ENCODE measurements at places on chromosomes 7 and 10. TPM values are rescaled to one million over a fixed set of nuclear protein-coding genes. Genes with fewer than 3 reads are reported as not detected.

- DNase-seq: no peak
These were observed 1240.4 kb downstream of the GATA3 start for GRCh38 chr10:9294865-9295264.

DNA sequence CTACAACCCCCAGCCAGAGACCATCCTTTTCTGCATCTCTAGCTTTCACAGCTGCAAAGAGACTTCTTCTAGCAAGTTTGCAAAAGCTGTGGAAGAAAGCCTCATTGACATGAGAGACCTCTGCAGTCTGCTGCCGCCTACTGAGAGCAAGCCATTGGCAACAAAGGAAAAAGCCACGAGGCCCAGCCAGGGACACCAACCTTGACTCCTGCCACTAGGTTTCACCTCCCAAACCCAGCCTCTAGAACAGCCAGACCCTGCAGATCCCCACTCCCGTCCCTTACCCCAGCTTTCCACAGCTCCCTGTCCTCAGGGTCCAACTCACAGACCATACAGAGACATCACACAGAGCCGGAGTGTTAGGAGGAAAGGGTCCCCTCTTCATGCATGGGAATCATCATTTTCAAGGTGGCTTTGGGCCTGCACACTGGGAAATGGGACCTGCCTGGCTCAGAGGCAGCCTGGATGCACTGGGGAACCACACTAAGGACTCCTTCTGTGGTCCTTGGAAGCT, 14.6 kb upstream of the C10orf53 start:
- no peak for DNase-seq

DNA sequence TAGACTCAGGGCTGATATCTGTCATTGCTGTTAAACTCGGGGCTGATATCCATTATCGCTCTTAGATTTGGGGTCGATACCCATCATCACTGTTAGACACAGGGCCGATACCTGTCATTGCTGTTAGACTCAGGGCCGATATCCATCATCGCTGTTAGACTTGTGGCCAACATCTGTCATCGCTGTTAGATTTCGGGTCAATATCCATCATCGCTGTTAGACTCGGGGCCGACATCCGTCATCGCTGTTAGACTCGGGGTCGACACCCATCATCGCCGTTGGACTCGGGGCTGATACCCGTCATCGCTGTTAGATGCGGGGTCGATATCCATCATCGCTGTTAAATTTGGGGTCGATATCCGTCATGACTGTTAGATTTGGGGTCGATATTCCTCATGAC, 54.8 kb downstream of the BEND7 start:
- DNase-seq: no peak

Gene SPOCK2
- 0.24 TPM for total RNA-seq

Gene GNGT1
- total RNA-seq: 2.9 TPM

DNA sequence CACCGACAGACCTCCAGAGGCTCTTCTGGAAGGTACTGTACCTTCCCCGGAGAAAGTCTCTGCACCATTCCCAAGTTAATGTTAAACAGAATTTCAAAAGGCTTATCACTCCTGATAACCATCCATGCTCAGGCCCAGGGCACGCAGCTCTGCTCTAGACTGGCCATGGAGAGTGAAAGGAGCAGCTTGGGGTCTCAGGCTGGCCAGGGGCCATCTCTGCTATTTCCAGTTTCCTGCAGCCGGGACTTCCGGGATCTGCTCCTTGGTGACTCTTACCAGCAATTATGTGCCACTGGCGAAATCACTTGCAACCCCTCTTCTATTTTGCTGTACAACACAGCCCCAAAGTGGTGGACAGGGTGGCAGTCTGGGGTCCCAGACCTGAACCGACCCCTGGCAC, 6.0 kb downstream of the CLDN15 start:
- DNase-seq: no peak

Gene SLC29A3
- total RNA-seq: 1.2 TPM

DNA sequence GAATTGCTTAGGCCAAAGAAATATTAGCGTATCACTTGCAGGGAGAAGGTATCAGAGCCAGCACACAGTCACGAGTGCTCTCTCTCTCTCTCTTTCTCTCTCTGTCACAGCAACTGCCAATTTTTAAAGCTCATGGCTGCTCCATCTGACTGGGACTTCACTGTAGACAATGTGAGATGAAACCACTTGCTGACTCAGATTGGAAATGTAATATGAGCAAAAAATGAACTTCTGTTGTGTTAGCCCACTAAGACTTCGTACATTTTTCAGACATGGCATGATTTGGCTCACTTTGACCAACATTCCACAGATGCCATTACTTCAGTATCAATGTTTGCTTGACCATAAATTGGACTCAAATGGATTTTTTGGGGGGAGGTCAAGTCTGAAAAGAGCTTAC, 68.1 kb downstream of the DGKB start:
- DNase-seq: no peak

Gene CCDC136
- 6.0 TPM for total RNA-seq

Gene COL1A2
- total RNA-seq: 19,645 TPM

DNA sequence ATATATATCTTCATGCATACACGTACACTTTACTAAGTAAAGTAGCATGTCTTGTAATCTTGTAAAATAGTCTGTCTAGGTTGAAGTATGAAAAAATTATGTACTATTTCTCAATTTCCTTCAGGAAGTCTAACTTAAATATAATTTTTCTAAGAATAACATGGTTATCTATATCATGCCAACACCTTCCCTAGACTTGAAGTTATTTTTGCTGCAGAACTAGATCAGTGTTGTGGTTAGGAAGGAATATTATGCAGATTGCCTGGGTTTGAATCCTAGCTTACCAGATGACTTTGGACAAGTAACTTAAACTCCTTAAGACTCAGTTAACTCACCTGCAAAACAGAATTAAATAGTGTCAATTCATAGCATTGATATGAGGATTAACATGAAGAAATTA, 142.2 kb upstream of the SEMA3A start:
- no peak for DNase-seq

GRCh38 chr7:139738101-139738489, 39.7 kb downstream of the HIPK2 start:
- no peak for DNase-seq

DNA sequence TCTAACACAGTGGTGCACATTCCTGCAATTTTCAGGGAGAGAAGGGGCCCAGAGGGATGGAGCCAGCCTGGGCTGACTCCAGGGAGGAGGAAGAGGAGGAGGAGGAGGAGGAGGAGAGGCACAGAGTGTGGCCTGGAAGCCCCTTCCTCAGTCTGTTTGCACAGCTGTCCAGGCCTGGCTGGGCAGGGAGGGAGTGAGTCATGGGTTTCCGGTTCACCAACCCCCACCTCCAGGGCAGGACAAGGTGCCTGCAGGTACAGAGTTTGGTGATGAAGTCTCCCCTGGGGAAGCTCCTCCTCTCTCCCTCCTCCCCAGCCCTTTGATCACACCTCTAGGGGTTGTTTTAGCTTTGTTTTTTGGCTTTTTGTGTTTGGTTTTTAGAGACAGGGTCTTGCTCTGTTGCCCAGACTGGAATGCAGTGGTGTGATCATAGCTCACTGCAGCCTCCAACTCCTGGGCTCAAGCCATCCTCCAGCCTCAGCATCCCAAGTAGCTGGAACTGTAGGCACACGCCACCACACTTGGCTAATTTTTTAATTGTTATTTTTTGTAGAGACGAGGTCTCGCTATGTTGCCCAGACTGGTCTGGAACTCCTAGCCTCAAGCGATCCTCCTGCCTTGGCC, 77.5 kb upstream of the CUX1 start:
- DNase-seq: no peak

DNA sequence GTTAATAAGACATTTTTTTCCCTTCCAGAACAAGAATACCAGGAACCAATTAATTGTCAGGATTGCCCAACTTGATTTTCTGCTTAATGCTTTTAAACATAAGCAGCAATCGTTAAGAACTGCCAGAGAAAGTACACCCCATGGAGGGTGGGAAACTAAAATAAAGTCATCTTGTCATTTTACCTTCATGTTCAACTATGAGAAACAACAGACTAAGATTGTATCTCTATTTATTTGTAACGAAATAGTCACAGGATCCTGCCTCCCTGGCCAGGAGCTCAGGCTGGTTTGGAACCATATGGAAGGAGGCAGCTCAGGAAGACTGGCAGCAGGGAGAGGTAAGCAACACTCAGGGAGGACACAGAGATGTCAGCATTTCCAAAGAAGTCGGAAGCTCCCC, 129.6 kb downstream of the TNS3 start:
- DNase-seq: no peak

Gene PRKAR2B
- total RNA-seq: 5.8 TPM

Gene TSPAN12
- total RNA-seq: 6.7 TPM

DNA sequence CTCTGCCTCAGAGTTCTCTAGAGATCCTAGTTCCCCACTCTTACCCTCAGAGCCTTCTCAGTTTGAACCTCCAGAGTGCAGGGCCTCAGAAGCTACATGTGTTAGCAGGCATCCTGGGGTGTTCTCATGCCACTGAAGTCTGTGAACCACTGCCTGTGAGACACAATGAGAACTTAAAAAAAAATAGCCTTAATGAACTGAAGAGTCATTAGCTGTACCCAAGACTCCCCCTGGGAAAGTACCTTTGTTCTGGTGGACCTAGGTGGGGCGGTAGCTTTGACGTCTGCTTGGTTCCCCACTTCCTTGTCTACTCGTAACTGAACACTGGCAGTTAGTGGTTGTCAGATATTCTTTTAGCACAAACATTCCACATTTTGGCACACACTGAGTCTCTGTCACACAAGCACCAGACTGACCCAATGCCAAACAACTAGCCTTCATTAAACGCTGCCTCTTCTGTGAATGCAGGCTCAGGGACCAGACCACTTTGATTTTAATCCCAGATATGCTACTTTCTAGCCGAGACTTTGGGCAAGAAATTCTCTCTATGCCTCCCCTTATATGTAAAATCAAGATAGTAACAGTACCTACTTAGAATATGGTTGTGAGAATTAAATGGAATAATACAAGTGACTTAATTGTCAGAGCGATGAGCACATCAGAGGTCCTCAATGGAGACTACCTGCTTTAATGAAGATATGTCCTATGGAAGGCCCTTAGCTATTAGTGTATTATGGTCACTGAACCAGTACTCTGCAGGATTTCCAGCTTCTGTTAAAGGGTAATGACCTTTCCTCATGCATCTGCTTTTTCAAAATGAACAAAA, 75.3 kb upstream of the CC2D2B start:
- no peak for DNase-seq

Gene TAS2R39
- 8.2 TPM for total RNA-seq

GRCh38 chr10:131843089-131843595, 57.7 kb upstream of the PPP2R2D start:
- no peak for DNase-seq

GRCh38 chr10:76581506-76582256, 1055.9 kb downstream of the KCNMA1 start:
- DNase-seq: peak; percentile 25

Gene SLC13A4
- 6.5 TPM for total RNA-seq

GRCh38 chr7:47154791-47155190, 427.1 kb downstream of the TNS3 start:
- no peak for DNase-seq

Gene PRKCQ
- 2.4 TPM for total RNA-seq

Gene ASZ1
- 4.8 TPM for total RNA-seq

DNA sequence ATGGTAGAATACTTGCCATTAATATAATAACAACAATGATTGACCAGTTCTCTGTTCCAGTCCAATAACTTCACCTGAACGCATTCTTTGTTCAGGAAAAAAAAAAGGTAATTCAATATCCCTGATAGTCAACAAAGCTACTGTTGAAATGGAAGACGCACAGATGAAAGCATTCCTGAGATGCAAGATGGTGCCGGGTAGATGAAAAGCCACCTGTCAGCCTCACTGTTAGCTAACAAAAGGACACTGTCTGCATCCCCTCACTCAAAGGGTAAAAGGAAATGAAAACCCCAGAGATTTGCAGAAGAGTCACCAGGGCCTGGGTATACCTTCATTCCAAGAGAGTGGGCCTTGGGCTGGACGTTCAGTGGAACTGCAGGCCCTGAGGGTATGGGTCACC, 357.4 kb downstream of the PLXNA4 start:
- no peak for DNase-seq

Gene NPFFR1
- total RNA-seq: 1.2 TPM

Measured in umbilical cord (tissue), 2 donors.